Immature natural killer cell (primary cell): ENCODE measurements at places on chromosomes 1 and 21. TPM values are rescaled to one million over a fixed set of nuclear protein-coding genes. Genes with fewer than 3 reads are reported as not detected.
A peak's percentile ranks its signal among the peaks of the same experiment; 100 is the strongest.

GRCh38 chr1:226061068-226061840 is 1.3 kb upstream of the H3-3A start:
- H3K36me3 ChIP-seq: peaks cover 14% of the 10 kb centered on the region
- peak overlapping the region; percentile 93 for H3K4me3 ChIP-seq
- H3K27ac ChIP-seq: peak overlapping the region; percentile 86
- no peak for DNase-seq

DNA sequence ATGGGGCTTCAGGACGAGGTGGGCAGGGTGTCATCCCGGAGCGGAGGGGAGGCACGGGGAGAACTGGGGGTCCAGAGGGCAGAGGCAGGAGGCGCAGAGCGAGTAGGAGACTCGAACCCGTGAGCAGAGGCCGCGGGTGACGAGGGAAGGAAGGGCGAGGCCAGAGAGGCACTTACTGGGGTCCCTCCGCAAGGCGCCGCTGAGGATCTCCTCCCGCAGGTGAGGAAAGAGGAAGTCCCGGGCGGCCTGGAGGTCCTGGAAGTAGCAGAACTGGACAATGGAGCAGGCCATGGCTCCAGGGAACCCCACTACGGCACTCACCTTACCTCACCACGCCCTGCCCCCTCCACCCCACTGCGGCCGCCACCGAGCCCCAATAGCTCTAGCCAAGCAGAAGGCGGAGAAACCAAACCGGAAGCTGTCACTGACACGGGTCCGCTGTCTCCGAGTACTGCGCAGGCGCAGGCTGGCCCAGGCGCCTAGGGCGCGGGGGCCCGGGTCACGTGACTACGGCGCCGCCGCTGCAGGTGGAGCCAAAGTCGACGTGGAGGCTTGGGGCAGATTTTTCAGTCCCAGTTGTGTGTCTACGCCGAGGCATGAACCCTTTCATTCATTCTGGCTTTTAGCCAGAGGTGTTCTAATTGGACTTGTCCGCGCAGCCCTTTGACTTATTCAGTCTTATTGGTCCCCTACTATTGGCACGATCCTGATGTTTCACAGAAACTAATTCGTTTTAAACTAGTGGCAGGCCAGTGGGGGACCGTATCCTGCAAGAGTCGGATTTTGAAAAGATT is at the start of gene RAB3GAP2:
TSS of gene RAB3GAP2 (minus strand) at position 407 of the 794 bp plus-strand sequence. CDS start at position 291, 116 bp downstream.
- peaks cover 8% of the 10 kb centered on the region for H3K27me3 ChIP-seq
- peak; percentile 98 for DNase-seq
- H3K4me3 ChIP-seq: no peak within 1 kb of the TSS
- no peaks in the 10 kb centered on the region for H3K36me3 ChIP-seq
- H3K27ac ChIP-seq: no peak within 1 kb of the TSS
- peaks cover 9% of the 10 kb centered on the region for H3K4me1 ChIP-seq

GRCh38 chr21:32585042-32585710 is at the start of gene TCP10L:
Gene TCP10L (minus strand): TSS chr21:32585523. CDS start chr21:32584304, 1,219 bp downstream.
- H3K4me3 ChIP-seq: no peak within 1 kb of the TSS
- no peaks in the 10 kb centered on the region for H3K36me3 ChIP-seq
- H3K4me1 ChIP-seq: no peaks in the 10 kb centered on the region
- no peak for DNase-seq

DNA sequence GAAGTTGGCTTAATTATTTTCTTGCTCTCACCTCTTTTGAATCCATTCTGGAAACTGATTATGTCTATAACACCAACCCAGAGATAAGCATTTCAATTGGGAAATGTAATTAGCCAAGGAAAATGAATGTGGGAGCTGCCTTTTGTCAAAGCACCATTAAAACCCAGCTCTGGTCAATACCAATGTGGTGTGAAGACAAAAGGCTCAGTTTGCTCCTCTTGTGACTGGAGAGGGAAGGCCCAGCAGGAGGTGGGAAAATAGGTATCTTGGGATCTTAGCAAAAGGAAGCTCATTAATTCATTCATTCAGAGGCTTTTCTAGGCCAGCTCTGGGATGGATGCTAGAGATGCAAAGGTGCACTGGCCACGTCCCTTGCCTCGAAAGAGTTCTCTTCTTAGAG is 75.0 kb upstream of the SELENON start:
- no peak for DNase-seq
- peaks cover 3% of the 10 kb centered on the region for H3K36me3 ChIP-seq
- peaks cover under 1% of the 10 kb centered on the region for H3K4me1 ChIP-seq

- no peak overlapping the region for H3K4me3 ChIP-seq
- peaks cover 4% of the 10 kb centered on the region for H3K27me3 ChIP-seq
- peaks cover 12% of the 10 kb centered on the region for H3K4me1 ChIP-seq
- no peak for DNase-seq
- no peaks in the 10 kb centered on the region for H3K36me3 ChIP-seq
Observed at GRCh38 chr1:70916034-70916427, 131.6 kb downstream of the PTGER3 start.

DNA sequence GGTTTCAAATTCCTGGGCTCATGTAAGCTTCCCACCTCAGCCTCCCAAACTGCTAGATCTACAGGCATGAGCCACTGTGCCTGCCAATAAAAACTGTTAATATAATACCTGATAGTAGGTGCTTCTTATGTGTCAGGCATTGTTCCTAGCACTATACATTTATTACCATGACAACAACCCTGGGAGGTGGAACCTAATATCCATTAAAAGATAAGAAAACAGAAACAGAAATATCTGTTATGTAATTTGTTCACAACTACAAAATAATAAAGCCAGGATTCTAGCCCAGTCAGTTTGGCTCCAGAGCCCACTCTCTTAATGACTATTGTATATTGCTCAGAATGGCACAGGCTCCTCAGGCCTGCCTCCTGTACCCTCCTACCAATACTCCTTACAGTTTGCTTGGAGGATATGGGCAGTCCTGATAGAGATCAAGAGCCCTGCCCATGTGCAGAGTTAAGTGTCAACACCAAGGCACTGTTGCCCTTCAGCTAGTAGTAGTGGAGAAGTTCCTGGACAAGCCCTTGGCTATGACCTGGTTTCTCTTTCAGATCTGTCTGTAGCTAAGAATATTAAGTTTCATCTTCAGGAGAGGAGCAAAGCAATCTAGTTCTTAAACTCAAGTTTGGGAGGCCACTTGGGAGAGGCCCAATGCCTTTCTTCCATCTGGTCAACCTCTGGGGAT is 22.4 kb downstream of the RPL5 start:
- no peaks in the 10 kb centered on the region for H3K27me3 ChIP-seq
- peak overlapping the region; percentile 26 for H3K27ac ChIP-seq
- H3K36me3 ChIP-seq: no peaks in the 10 kb centered on the region

DNA sequence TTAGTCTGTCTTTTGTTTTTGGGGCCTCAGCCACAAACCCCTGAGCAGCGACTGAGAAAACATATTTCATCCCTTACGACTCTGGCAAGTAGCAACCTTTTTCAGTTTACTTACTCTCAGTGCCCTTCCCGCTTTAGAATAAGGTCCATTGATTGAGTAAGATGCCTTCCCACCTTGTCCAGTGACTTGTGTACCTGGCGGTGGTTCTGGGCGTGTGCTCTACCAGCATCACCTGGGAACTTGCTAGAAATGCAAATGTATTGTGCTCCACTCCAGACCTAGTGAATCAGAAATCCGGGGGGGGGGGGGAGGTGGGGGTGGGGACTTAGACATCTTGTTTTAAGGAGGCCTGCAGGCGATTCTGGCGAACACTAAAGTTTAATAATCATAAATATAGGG is 72.1 kb downstream of the S1PR1 start:
- peak overlapping the region; percentile 98 for H3K27ac ChIP-seq
- peaks cover 83% of the 10 kb centered on the region for H3K4me1 ChIP-seq
- H3K27me3 ChIP-seq: peaks cover 3% of the 10 kb centered on the region

DNA sequence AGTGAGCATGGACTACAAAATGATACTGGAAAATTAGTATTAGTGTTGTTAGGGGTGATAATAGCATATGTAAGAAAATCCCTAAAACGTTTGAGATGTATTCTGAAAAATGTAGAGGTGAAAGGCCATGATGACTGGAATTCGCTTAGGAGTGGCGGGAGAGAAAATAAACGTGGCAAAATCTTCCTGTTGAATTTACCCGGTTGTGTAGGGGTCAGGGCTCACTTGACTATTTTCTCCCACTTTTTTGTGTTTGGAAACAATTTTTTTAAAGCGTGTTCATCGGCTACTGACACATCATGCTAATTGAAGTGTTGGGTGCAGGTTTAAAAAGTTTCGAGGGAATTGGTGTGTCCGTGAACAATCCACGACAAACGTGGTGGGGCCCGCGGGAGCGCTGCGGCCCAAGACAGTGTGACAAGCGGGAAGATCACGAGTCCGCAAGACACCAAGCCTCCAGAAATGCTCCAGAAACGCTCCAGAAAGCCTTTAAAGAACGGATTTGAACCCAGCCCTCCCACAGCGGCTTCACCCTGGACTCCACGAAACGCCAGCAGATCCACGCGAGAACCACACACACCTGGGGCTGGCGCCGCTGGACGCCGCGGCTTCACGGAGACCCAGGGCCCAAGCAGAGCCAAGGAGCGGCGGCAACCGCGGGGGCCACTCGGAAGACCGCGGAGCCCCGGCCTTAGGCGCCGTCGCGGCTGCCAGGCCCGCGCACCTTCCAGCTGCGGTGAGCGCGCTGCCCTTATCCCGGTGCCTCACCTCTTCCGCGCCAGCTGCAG is 573 bp downstream of the PSMG1 start:
- DNase-seq: no peak
- H3K4me3 ChIP-seq: peak overlapping the region; percentile 99
- peaks cover 17% of the 10 kb centered on the region for H3K27me3 ChIP-seq
- peaks cover 14% of the 10 kb centered on the region for H3K36me3 ChIP-seq
- peaks cover 29% of the 10 kb centered on the region for H3K4me1 ChIP-seq

DNA sequence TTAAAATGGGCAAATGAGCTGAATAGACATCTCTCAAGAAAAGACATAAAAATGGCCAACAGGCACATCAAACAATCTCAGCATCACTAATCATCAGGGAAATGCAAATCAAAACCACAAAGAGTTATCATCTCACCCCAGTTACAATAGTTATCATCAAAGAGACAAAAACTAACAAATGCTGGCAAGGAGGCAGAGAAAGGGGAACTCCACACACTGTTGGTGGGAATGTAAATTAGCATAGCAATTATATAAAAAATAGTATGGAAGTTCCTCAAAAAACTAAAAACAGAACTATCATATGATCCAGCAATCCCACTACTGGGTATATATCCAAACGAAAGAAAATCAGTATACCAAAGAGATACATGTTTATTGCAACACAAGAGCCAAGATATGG is 68.7 kb downstream of the DENND1B start:
- peak; percentile 0 for DNase-seq
- H3K4me1 ChIP-seq: peaks cover 25% of the 10 kb centered on the region
- H3K27me3 ChIP-seq: no peaks in the 10 kb centered on the region

DNA sequence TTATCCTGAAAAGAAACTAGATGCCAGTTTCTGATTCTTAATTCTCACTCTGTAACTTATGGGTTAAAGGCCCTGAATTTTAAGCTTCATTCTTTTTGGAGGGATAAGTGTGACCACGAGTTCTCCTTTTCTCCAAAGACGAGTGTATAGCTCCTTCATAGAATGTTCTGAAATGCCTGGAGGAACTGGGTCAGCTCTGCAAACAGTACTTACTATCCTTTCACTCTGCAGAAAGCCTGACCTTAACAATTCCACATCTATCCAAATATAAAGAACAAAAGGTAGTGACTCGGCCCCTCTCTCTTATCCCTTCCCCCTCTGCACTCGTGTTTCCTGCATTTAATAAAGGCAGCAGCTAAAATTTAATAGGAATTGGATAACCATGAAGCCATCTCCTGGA is 150.5 kb downstream of the LYPLAL1 start:
- no peaks in the 10 kb centered on the region for H3K27me3 ChIP-seq
- no peaks in the 10 kb centered on the region for H3K4me1 ChIP-seq
- no peak for DNase-seq

GRCh38 chr21:36483095-36483494 is 3.2 kb upstream of the CLDN14 start:
- H3K4me3 ChIP-seq: no peak overlapping the region
- no peaks in the 10 kb centered on the region for H3K36me3 ChIP-seq
- H3K4me1 ChIP-seq: no peaks in the 10 kb centered on the region
- H3K27me3 ChIP-seq: peaks cover 3% of the 10 kb centered on the region

GRCh38 chr1:230698130-230698529 is 15.8 kb downstream of the AGT start:
- H3K4me3 ChIP-seq: no peak overlapping the region
- peaks cover 10% of the 10 kb centered on the region for H3K36me3 ChIP-seq
- H3K27ac ChIP-seq: no peak overlapping the region
- H3K4me1 ChIP-seq: peaks cover 8% of the 10 kb centered on the region
- H3K27me3 ChIP-seq: no peaks in the 10 kb centered on the region

DNA sequence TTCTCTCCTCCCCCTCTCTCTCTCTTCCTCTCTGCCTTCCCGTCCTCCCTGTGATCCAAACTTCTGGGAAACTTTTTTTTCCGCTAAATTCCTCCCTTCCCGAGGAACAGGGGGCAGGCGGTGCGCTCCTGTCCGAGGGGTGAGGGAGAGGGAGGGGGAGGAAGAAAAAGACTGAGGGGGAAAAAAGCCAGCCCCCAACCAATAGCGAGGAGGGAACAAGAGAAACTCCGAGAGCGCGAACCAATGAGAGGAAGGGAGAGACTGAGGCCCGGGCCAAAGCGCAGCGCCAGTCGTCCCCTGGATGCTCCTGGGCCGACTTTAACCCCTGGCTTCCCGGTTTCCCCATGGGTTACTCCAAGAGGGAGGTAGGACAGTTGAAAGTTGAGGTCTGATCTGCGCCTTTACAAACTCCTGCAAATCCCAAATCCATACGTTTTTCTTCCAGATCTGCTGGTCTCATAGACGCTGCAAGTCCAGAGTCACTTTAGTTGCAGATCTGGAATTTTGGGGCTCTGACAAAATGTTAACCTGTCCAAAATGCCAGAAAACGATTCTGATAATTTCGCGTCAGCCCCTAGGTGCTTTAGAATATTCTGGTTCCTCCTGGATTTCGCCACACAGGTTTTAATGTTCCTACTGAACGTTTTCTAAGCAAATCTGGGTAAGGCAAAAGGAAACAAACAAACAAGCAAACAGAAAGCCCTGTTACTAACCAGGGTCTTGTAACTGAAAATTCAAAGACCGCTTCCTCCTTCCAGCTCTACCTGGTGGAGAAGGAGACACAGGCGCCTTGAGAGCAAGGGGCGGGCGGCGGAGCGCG is at the start of gene TBX15:
TSS of gene TBX15 (minus strand) at position 158 of the 820 bp plus-strand sequence. CDS start 548 bp downstream, outside the sequence.
- H3K27ac ChIP-seq: no peak within 1 kb of the TSS
- H3K36me3 ChIP-seq: no peaks in the 10 kb centered on the region
- no peak for DNase-seq
- no peaks in the 10 kb centered on the region for H3K4me1 ChIP-seq
- H3K4me3 ChIP-seq: peak within 1 kb of the TSS; percentile 51

DNA sequence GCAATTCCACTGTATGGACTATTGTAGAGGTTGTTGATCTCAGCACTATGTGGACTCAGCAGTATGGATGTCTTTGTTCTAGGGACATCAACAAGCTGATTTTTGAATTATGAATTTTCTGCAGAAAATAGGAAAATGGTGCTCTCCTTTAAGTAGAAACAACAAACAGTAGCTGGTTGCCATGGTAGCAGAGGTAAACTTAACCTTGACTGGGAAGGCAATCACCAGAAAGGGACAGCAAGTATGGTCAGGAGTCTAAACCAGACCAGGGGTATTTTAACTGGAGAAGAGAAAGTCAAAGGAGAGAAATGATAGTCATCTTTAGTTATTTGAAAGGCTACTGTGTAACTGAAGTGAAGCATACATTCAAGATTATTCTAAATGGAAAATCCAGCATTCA is 22.3 kb downstream of the WLS start:
- no peak overlapping the region for H3K27ac ChIP-seq
- no peaks in the 10 kb centered on the region for H3K4me1 ChIP-seq
- no peaks in the 10 kb centered on the region for H3K36me3 ChIP-seq
- no peak for DNase-seq

Gene SLAMF8
- 17.1 TPM for polyA plus RNA-seq

Gene WNT3A
- not detected for polyA plus RNA-seq

Gene MYOM3
- polyA plus RNA-seq: not detected

Gene GSTM1
- 35.4 TPM for polyA plus RNA-seq

Gene HOOK1
- polyA plus RNA-seq: not detected

Gene CCSAP
- 2.7 TPM for polyA plus RNA-seq

Gene NDC1
- polyA plus RNA-seq: 8.9 TPM

Gene CTTNBP2NL
- polyA plus RNA-seq: 0.03 TPM

Gene ANKRD34A
- polyA plus RNA-seq: 0.11 TPM

Gene NCAM2
- polyA plus RNA-seq: not detected
